ENCODE measurements at places on chromosomes 13 and 19. TPM values are rescaled to one million over a fixed set of nuclear protein-coding genes. Genes with fewer than 3 reads are reported as not detected.

The SHANK1 gene
- total RNA-seq, result not detected

The FCAR gene
- total RNA-seq, result not detected

The CHST8 gene
- total RNA-seq, result not detected

The ANGPTL8 gene
- not detected for total RNA-seq

GRCh38 chr13:103466761-103467160, 400.5 kb upstream of the SLC10A2 start:
- no peak for DNase-seq

DNA sequence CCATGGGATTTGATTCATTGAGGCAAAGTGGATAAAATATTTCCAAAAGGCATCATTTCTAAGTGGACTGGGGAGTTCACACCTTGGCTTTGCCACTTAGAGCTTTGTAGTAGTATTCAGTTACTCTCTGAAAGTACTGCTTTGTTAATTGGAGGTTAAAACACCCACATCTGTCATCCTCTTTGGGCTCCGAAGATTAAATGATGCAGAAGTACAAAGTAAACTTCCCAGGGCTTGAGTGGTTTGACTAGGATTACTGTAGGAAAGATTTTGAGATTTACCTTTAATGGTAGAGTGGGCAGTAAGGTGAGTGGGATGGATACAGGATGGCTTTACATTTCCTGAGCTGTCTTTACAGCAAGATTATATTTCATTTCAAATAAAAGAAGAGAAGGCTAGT, 42.4 kb downstream of the WASF3 start:
- no peak for DNase-seq

- no peak for DNase-seq
Measured at GRCh38 chr13:36371185-36371584, 25.0 kb upstream of the SPART start.

GRCh38 chr13:113407531-113408393, 43.8 kb upstream of the GRTP1 start:
- DNase-seq, result no peak
